Ovary (tissue), 10 donors: ENCODE measurements at places on chromosomes 11 and 22. TPM values are rescaled to one million over a fixed set of nuclear protein-coding genes. Genes with fewer than 3 reads are reported as not detected.

Gene GNAZ
- 11.1 TPM for total RNA-seq

GRCh38 chr11:284105-285020, 4.6 kb upstream of the PGGHG start:
- no peaks in the 10 kb centered on the region for H3K36me3 ChIP-seq
- DNase-seq: peak; percentile 34
- no peak overlapping the region for H3K4me3 ChIP-seq
- peaks cover 3% of the 10 kb centered on the region for H3K4me1 ChIP-seq

Gene SCN4B
- total RNA-seq: 0.25 TPM

Gene KRTAP5-1
- total RNA-seq: not detected

Gene TYR
- total RNA-seq: not detected

GRCh38 chr11:22192642-22193347, at the start of gene ANO5:
Gene ANO5, plus strand, starts transcription at chr11:22193085. Its CDS starts 408 bp downstream, at chr11:22193493.
- H3K4me1 ChIP-seq: peaks cover 5% of the 10 kb centered on the region
- DNase-seq: peak; percentile 24
- H3K36me3 ChIP-seq: no peaks in the 10 kb centered on the region
- H3K27me3 ChIP-seq: no peaks in the 10 kb centered on the region
- peak within 1 kb of the TSS; percentile 57 for H3K4me3 ChIP-seq

GRCh38 chr22:48537343-48537680, 1290.4 kb downstream of the BRD1 start:
- H3K27ac ChIP-seq: no peak overlapping the region
- no peaks in the 10 kb centered on the region for H3K27me3 ChIP-seq
- H3K4me1 ChIP-seq: peaks cover 4% of the 10 kb centered on the region
- H3K4me3 ChIP-seq: no peak overlapping the region

DNA sequence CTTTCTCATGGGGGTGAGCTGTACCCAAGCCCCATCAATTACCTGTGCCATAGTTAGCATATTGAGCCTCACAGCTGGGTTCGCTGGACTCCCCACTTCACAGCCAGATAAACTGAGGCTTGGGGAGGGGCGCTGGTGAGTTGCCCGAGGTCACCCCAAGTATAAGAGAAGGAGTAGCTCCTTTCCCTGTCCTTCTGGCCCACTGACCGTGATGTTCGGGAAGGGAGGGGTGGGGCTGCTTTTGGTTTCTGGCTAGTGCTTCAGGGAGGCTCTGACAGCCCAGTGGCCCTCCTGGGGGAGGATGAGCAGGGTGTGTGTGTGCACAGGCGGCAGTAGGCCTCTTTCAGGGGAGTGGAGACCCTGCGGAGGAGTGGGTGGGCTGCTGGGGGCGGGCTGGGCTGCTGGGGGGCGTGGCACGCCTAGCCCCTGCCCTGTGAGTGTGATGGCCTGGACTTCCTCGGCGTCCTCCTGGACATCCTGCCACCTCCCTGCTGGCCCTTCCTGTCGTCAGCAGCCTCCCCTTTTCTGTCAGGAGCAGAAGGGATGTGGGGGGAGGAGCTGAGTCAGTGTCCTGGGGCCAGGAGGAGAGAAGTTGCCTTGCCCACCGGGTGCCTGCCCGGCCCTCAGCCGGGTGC, 50.3 kb downstream of the TRIOBP start:
- H3K27ac ChIP-seq: peak overlapping the region; percentile 72
- H3K27me3 ChIP-seq: no peaks in the 10 kb centered on the region
- peaks cover 39% of the 10 kb centered on the region for H3K4me1 ChIP-seq
- H3K4me3 ChIP-seq: peak overlapping the region; percentile 84
- H3K36me3 ChIP-seq: no peaks in the 10 kb centered on the region

DNA sequence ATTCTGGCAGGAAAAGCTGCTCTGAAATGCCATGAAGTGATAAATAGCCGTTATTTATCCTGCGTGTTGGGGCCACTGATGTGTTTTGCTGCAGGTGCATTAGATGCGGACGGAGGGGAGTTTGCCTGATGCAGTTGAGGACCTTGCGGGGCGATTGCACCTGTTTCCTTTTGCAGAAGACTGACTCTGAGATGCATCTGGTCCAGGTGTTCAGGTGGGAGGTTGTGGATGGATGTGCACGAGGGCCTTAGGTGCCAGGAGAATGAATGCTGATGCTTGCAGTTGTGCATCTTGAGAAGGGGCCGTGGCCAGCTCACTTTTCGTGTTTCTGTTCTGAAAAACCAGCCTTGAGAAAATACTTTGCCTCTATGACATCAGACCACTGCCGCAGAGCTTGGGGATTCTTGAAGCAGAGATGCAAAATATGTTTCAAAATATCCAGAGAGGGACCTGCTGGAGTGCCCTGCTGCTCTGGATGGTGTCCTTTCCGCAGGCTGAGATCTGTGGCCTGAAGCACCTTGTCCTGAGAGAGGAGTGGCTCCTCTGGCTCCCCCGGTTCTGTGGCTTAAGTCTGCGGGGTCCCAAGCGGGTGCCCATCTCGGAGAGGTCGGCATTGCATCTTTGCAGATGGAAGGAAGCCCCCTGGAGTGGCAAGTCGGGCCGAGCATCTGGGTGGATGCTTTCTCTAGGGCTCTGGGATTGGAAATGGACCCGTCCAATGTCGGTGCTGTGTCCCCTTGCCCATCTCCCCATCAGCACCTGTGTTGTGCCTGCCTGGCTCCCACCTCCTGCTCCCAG, 1031.1 kb downstream of the TBC1D22A start:
- H3K27ac ChIP-seq: no peak overlapping the region
- DNase-seq: no peak
- no peak overlapping the region for H3K4me3 ChIP-seq
- no peaks in the 10 kb centered on the region for H3K27me3 ChIP-seq
- H3K36me3 ChIP-seq: no peaks in the 10 kb centered on the region

Gene CECR2
- 2.6 TPM for total RNA-seq

GRCh38 chr11:113553915-113554314, 78.7 kb upstream of the DRD2 start:
- H3K4me3 ChIP-seq: no peak overlapping the region
- DNase-seq: no peak
- no peaks in the 10 kb centered on the region for H3K27me3 ChIP-seq

GRCh38 chr11:66862559-66863037, 5.7 kb downstream of the LRFN4 start:
- no peak overlapping the region for H3K4me3 ChIP-seq
- H3K36me3 ChIP-seq: no peaks in the 10 kb centered on the region
- no peaks in the 10 kb centered on the region for H3K27me3 ChIP-seq
- no peak overlapping the region for H3K27ac ChIP-seq

DNA sequence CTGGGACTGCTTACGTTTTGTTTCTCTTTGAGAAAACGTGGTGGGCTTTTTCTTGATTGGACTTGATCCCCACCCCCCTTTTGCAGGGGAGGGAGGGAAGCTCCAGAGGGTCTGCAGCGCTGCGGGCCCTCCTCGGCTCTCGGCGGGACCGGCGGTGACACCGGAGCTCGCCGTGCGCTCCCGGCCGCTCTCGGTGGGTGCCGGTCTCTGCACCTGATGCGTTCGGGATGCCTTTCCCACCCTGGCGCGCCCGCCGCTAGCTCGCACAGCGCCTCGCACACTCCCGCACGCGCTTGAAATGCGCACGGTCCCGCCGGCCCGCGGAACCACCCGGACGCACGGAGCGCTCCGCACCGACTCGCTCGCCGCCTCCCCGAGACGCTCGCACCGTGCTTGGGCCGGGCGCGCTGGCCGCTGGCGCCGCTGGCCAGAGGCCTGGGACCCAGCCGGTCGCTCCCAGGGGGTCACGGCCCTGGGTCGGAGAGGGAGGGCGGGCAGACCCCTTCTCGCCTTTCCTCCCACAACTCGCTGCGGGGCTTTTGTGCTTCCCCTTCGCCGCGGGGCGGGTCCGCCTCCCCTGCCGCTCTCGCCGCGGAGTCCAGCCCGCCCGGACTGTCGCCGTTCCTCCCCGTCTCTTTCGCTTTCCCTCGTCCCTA, 1.0 kb downstream of the ZBTB16 start:
- peaks cover 3% of the 10 kb centered on the region for H3K36me3 ChIP-seq
- H3K27me3 ChIP-seq: no peaks in the 10 kb centered on the region
- DNase-seq: peak; percentile 62
- H3K4me1 ChIP-seq: peaks cover 19% of the 10 kb centered on the region
- H3K27ac ChIP-seq: peak overlapping the region; percentile 87

GRCh38 chr11:86798988-86799387, 1.4 kb upstream of the PRSS23 start:
- H3K27me3 ChIP-seq: no peaks in the 10 kb centered on the region
- DNase-seq: no peak
- no peak overlapping the region for H3K4me3 ChIP-seq
- H3K27ac ChIP-seq: no peak overlapping the region

DNA sequence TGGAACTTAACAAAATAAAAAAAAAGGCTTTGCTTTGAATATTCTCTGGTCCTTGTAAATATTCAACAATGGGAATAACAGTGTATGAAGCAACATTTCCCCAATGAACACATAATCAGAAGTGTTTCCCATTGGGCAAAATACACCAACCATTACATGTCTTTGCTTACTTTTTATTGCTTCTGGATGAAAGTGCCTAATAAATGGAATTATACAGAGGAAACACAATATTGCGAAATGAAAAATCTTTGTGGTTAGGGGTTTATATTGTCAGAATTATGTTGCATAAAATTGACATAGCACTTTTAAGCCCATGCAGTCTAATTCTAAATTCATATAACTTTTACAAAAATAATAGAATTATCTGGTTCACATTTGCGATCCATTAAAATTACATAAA, 386.4 kb downstream of the DCDC1 start:
- H3K4me3 ChIP-seq: no peak overlapping the region
- H3K4me1 ChIP-seq: no peaks in the 10 kb centered on the region
- H3K27me3 ChIP-seq: no peaks in the 10 kb centered on the region
- H3K36me3 ChIP-seq: no peaks in the 10 kb centered on the region
- H3K27ac ChIP-seq: no peak overlapping the region
- DNase-seq: no peak

Gene PKDREJ
- total RNA-seq: 0.13 TPM

Gene NCAPD3
- 9.9 TPM for total RNA-seq

DNA sequence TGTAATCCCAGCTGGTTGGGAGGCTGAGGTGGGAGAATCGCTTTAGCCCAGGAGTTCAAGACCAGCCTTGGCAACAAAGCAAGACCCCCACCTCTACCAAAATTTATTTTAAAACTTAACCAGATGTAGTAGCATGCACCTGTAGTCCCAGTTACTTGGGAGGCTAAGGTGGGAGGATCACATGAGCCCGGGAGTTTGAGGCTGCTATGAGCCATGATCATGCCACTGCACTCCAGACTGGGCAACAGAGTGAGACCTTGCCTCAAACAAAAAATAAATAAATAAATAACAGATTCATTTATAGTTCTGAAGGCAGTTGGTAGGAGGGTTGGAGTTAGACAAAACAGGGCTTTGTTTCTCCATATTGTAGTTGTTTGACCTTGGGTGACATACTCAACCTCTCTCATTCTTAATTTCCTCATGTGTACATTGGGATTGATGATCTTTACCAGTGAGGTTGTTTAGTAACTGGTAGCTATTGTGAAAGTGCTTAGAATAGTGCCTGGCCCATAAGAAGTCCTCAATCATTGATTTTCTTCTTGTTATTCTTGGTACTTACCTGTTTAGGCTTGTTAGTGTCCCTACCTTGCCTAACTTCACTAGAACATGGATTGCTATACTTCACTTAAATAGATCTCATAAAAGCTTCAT, 79.1 kb downstream of the EMSY start:
- no peak overlapping the region for H3K27ac ChIP-seq
- no peaks in the 10 kb centered on the region for H3K36me3 ChIP-seq
- no peaks in the 10 kb centered on the region for H3K27me3 ChIP-seq
- no peaks in the 10 kb centered on the region for H3K4me1 ChIP-seq
- H3K4me3 ChIP-seq: no peak overlapping the region

DNA sequence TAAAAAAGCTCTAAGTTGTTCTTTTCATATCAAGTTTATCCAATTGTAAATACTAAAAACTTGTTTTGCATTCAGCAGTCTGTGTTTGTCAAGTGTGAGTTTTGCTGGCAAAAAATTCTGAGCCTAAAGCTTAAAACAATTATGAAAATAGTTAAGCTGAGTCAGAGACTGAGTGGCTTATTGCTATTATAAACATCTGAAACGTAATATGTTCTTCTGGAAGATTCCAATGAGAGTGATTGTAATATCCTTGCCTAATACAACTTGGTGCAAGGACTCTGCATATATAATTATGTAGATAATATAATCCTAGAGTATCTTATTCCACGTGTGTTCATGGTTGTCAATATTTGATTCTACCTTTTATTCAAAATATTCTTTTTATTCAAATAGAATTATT, 14.1 kb upstream of the NUP50 start:
- H3K4me1 ChIP-seq: no peaks in the 10 kb centered on the region
- H3K36me3 ChIP-seq: no peaks in the 10 kb centered on the region
- DNase-seq: no peak
- no peaks in the 10 kb centered on the region for H3K27me3 ChIP-seq
- H3K27ac ChIP-seq: no peak overlapping the region

Gene C1QTNF4
- 17.4 TPM for total RNA-seq

- DNase-seq: peak; percentile 59
- H3K4me3 ChIP-seq: peak overlapping the region; percentile 73
- no peak overlapping the region for H3K27ac ChIP-seq
- H3K27me3 ChIP-seq: no peaks in the 10 kb centered on the region
- no peaks in the 10 kb centered on the region for H3K36me3 ChIP-seq
Observed at GRCh38 chr11:44950031-44950624, 555 bp downstream of the TP53I11 start.

DNA sequence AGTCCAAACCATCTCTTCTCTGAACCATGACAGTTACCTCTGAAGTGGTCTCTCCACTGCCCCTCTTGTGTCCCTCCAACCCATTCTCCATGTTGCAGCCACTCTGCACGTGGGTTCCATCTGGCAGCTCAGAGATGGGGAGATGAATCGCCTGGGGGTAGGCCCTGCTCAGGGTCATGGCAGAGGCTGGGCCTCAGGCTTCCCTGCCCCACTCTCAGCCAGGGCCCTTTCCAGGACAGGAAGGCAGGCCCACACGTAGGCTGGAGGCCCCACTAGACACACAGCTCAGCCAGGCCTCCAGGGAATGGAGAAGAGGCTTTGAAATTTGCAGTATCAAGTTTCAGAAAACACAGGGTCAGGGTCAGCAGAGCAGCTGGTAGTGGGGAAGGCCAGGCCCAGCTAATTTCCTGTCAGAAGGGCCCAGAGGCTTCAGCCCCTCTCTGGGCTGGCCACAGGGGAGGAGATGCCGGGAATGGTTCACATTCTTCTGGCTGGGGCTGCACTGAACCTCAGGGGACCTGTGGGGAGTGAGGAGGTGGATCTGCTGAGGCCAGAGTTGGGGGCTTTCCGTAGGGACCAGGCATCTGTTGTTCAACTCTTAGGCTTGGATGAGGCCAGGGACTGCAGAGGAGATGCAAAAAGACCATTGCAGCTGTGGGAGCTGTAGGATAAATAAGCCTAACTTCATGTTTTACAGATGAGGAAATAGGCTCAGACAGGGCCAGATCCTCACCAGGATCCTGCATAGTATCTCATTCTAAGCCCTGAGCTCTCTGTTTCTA, 101.6 kb downstream of the SWAP70 start:
- peak; percentile 76 for DNase-seq
- H3K27ac ChIP-seq: no peak overlapping the region
- no peaks in the 10 kb centered on the region for H3K36me3 ChIP-seq
- H3K4me1 ChIP-seq: peaks cover 18% of the 10 kb centered on the region
- no peaks in the 10 kb centered on the region for H3K27me3 ChIP-seq

- H3K4me1 ChIP-seq: no peaks in the 10 kb centered on the region
- no peaks in the 10 kb centered on the region for H3K36me3 ChIP-seq
- no peak overlapping the region for H3K4me3 ChIP-seq
- no peak for DNase-seq
- no peak overlapping the region for H3K27ac ChIP-seq
Observed at GRCh38 chr11:35919244-35919643, 24.6 kb upstream of the LDLRAD3 start.

- no peaks in the 10 kb centered on the region for H3K36me3 ChIP-seq
- peaks cover 38% of the 10 kb centered on the region for H3K4me1 ChIP-seq
- no peaks in the 10 kb centered on the region for H3K27me3 ChIP-seq
- peak; percentile 86 for DNase-seq
- H3K4me3 ChIP-seq: no peak overlapping the region
Observed at GRCh38 chr11:62553080-62553838, 6.7 kb upstream of the AHNAK start.
